ENCODE measurements at places on chromosomes 3 and 15.

- DNase-seq, result no peak
Observed at GRCh38 chr3:48244461-48244860, 3.6 kb downstream of the ZNF589 start.

- no peak for DNase-seq
Observed at GRCh38 chr15:56832125-56832524, 86.3 kb upstream of the TCF12 start.

DNA sequence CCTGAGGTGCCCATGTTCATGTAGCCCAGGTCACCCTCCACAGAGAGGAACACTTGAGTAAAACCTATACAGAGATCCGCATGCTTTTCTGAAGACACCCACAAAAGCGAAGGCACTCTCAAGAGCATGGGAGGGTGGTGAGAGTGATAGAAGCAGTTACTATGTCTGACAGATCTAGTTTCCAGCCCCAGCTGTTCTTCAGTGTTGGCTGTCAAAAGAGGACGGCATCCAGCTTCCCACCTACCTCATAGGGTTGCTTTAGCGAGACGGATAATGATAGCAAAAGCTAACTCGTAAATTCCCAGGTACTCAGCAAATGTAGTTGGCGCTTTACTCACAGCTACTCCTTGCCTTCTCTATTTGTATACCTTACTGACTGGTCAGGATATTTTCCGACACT lies 3.0 kb upstream of the MEX3B start:
- DNase-seq, result no peak

DNA sequence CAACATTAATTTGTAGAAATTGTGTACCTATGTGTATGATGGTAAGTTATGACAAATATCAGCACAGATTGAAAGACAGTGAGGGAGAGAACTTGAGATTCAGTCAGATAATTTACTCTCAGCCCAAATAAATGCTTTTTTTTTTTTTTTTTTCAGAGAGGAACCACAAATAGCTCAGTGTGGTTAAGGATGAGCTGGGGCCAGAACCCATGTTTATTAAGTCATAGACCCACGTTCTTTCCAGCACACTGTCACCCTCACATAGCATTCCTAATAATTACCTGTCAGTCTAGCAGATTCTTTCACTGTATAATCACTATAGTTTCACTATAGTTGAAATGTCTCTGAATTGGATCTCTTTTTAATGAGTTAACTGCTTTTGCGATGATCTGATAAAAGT lies 246.1 kb downstream of the ZIC1 start:
- no peak for DNase-seq

DNA sequence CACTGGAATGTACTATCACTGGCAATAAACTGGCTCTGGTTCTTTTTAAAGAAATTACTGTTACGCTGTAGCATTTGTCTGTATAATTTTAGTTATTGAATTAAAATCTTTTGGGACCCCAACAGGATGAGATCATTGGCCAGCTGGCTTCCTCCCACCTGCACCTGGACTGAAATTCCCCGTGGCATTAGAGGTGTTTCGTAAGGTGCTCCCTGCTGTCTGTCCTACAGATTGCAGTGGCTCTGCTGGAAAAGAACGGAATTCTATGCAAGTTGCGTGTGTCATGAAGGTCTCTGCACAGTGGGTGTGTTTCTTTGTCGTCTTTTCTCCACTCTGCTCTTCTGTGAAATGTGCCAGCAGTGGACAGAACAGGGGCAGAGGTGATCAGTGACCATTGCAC lies 383.4 kb downstream of the PTPRG start:
- no peak for DNase-seq

DNA sequence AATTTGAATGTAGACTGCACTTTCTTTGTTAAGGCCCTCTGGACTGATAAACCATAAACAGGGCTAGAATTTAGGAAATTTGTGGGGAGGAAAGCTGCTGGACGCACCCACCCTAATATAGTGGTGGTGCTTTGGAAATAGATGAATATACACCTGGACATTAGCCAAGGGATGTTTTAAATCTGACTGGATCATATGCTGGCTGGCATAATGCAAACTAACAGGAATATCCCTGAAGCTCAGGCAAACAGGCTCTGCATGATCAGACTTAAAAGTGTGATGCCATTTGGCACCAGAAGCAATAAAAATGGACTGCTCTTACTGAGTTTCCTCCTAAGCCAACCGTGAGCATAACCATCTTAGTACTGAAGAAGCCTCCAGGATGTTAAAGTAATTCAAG lies 465.8 kb upstream of the ROBO1 start:
- no peak for DNase-seq

GRCh38 chr15:100252359-100252758 lies 89.4 kb downstream of the ADAMTS17 start:
- DNase-seq, result no peak

Measured in T-helper 17 cell (primary cell).